Panc1 (cell line): ENCODE measurements at places on chromosomes 3 and 15. TPM values are rescaled to one million over a fixed set of nuclear protein-coding genes. Genes with fewer than 3 reads are reported as not detected.

- DNase-seq: no peak
Observed at GRCh38 chr15:97976129-97976528, 15.6 kb downstream of the ARRDC4 start.

- no peak for DNase-seq
Observed at GRCh38 chr3:186588632-186589031, 18.1 kb downstream of the DNAJB11 start.

DNA sequence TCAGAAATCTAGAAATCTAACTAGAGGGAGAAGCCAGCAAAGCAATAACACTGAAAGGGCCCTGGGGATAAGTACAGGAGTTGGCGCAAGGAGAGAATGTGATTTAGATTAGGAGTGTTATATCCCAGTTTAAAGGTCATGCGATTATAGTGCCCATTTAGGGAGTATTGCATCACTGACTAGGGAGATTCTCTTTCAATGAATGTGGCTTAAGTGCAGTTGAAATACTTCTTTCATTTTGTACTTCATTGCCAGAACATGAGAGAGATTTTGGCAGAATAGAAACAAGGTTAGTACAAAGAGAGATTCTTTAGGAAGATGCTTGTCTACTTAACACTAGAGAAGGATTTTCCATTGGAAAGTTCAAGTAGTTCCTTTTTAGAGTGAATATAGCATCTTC lies 13.9 kb downstream of the ROBO2 start:
- DNase-seq: no peak

DNA sequence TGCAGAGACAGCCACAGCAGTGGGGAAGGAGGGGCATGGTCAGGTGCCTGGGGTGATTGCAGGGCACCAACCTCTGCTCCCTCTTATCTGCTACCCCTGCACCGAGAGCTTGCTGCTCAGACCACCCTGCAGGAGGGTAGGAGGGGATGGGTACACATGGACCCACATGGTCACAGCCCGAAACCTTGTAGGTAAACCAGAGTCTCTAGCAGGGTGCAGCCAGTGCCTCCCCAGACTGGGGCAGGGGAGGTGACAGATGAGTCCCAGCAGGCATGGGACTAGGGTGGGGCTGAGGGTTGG lies 49.2 kb downstream of the FAH start:
- DNase-seq: no peak

- no peak for DNase-seq
Observed at GRCh38 chr15:85615930-85616329, 178.8 kb downstream of the KLHL25 start.

DNA sequence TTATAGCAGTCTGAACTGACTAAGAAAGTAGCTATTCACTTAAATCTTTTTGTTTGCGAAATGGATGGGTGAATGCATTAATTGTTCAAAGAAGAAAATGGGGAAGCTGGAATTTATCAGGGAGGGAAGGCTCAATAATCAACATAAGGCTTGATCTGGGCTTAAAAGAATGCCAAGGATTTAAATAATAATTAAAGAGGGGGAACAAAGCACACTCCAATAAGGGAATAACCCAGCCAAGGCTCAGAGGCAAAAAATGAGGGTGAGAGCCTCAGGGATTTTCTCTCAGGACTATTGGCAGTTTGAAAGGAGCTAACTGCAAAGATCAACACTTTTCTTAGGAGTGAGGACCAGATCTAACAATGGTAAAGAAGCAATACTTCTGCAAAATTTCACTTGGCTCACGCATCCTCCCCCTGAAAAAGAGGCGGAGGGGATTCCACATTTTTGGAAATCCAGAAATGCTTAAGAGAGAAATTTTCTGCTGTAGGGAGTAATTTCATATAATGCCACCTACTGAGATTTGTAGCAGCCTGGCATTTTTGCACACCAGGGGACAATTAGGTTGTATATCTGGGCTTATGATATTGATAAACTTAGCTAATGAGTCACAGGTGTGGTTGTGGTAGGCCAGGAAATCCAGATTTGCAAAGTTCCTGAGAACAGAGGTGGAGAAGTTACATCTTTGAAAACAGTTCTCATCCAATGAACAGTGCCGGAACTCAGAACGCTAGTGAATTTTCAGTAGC lies 405.1 kb downstream of the TUSC7 start:
- DNase-seq: no peak

- DNase-seq: no peak
Observed at GRCh38 chr3:22836131-22836530, 367.0 kb upstream of the UBE2E2 start.

The ZIC1 gene
- total RNA-seq: 0.36 TPM

DNA sequence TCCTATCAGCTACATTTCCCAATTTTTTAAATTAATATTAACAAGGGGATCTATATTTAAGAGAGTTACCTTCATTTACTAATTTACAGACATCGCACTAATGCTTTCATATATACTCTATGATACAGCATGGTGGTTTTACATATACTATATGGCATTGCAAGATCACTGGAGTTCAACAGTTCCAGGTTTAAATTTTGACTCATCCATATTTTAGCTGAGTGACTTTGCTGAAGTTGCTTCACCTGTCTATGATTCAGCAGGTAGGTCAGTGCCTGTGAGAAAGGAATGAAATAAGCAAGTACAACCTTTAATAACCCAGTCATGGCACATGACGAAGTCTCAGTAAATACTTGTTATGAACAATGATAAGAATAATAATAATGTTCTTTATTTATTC lies 211.1 kb downstream of the P3H2 start:
- DNase-seq: no peak

DNA sequence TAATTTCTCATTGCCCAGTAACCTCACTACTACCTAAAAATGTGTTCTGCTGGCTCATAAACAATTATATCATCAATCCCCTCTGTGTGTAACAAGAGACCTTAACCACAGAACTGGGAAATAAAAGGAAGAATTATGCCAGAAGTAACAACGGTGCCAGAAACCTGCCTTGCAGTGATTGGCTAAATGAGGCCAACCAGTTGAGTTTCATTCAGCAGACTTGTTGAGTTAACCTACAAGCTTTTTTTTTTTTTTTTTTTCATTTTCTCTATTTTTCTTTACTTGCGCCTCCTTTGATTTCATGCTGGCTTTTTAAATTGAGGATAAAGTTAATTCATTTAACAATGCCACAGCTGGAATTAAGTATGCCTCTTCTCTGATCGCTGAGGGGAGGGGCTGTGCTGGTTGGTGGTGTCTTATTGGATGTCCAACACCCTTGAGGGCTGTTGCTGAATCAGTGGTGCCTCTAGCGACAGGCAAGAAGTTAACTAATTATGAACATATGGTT lies 30.0 kb upstream of the GMNC start:
- DNase-seq: no peak

The GOLGA6D gene
- not detected for total RNA-seq

- DNase-seq: no peak
Observed at GRCh38 chr3:72692990-72693389, 155.3 kb downstream of the SHQ1 start.

DNA sequence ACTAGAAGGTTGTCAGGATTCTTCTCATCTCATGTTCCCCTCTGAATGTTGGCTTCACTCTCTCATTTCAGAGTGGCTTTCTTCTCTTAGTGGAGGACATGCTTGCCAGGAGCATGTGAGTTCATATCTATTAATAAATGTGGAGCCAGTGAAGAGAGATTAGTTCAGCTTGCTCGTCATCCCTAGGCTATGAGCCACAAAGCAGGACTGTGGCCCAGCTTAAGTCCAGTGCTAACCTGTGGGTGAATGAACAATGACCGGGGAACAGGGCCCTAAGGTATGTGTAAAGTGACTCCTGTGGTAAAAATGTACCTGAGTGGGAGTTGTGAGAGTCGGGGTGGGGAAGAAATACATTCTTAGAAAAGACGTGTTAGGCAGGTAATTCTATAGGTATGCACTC lies 96.9 kb upstream of the TBL1XR1 start:
- no peak for DNase-seq

DNA sequence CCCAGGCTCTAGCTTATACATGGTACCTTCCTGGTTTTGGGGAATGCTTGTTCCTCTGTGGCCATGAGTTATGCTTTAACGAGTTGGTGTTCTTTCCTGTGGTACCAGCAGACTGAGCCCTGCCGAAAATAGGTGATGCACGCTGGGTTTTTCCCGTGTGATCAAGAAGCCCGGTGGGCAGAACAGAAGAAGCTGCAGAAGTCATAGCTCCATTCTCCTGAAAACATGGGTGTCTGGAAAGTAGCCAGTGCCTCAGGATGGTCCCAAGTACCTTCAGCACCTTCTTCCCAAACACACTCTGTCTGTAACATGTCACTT lies 25.2 kb downstream of the MAPKBP1 start:
- no peak for DNase-seq

GRCh38 chr3:97911459-97911858 lies 60.8 kb downstream of the RIOX2 start:
- no peak for DNase-seq

The CD200R1 gene
- total RNA-seq: 0.05 TPM

DNA sequence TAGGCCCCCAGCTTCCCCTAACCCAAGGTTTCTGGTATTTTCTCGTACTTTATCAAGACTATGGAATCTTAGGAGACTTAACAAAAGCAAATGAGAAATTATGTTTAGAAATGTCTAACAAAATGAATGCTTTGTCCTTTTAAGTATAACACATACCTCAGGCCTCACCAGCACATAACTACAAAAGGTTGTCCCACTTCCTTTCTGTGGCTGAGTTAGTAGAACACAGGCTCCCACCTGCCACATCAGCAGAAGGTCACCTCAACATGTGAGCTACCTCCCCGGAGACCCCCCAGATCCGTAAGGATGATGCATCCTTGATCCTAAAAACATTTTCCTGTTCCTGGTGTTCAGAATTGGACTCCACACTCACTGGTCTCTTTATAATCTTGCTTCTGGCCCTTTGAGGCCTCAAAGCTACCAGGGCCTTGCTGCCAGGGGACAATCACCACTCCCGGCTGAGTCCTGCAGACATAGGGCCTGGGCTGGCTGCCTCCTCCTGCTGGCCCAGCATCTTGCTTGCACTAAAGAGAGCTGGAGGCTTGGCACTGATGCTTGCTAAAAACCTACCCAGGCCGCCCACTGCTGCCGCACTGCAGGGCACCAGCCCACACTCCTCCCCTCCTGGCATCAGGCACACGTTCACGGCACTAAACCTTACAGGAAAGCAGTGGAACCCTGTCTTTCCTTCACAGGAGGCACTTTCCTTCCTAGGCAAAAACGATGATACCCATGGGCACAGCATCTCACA lies 2.9 kb downstream of the CCRL2 start:
- DNase-seq: no peak

- no peak for DNase-seq
Observed at GRCh38 chr3:182268711-182269110, 524.6 kb upstream of the ATP11B start.

DNA sequence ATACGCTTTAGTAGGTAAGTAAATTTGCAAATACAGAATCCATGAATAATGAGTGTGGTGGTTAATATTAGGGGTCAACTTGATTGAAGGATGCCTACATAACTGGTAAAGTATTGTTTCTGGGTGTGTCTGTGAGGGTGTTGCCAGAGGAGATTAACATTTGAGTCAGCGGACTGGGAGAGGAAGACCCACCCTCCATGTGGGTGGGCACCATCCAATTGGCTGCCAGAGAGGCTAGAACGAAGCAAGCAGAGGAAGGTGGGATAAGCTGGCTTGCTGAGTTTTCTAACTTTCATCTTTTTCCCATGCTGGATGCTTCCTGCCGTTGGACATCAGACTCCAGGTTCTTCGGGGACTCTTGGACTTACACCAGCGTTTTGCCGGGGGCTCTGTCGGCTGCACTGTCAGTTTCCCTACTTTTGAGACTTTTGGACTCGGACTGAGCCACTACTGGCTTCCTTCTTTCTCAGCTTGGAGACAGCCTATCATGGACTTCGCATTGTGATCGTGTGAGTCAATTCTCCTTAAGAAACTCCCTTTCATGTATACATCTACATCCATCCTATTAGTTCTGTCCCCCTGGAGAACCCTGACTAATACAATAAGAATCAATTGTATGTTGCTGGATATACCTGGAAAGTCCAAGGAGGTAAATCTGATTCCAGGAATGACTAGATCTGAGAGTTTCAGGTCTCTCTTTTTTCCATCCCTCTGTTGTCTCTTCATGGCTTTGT lies 25.8 kb upstream of the NEDD4 start:
- no peak for DNase-seq

The CX3CR1 gene
- total RNA-seq: not detected

GRCh38 chr3:52225452-52226228 lies at the start of gene TLR9:
TLR9 (minus strand) TSS chr3:52225645; CDS start chr3:52225529, 116 bp downstream.
- DNase-seq: no peak

- no peak for DNase-seq
Observed at GRCh38 chr15:28110481-28110881, 11.4 kb upstream of the OCA2 start.

- no peak for DNase-seq
Observed at GRCh38 chr3:25481386-25481785, 53.3 kb downstream of the RARB start.

The MYRIP gene
- 0.59 TPM for total RNA-seq

The P2RY12 gene
- total RNA-seq: not detected

The CCDC54 gene
- total RNA-seq: not detected
